ENCODE measurements at places on chromosomes 12 and 14.

DNA sequence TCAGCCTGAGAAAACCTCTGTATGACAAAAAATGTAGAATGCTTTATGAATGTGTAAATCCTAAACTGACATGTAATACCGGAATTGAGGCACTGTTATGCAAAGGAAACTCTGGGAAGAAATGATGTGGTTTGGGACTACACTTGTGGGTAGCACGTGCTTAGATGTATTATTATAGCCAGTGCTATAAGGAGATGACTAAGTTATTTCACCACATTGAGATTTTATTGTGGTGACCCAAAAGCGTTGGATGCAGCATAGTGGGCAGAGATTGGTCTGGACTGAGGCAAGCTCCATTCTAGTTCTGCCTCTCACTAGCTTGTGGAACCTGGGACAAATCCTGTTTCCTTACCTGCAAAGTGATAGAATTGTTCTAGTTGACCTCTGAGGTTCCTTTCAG is 172.2 kb downstream of the SNAPC1 start:
- DNase-seq, result no peak

DNA sequence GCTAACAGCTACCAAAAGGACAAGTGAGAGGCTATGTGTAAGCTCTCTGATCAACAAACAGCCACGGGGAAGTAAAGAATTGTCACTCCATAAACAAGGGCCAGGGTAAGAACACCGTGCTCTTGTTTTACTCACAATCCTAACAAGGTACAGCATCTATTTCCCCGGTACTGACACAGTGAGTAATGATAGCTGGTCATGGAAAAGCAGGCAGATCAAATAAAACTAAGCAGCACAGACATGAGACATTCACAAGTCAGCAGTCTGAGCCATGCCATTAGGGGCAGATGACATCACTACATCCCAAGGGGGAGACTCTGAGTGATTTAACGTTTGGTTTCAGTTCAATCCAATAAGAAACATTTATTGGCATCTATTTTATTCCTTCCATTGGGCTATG is 54.4 kb downstream of the ARL6IP4 start:
- DNase-seq, result no peak

- no peak for DNase-seq
Observed at GRCh38 chr12:109581856-109582255, 8.3 kb downstream of the MVK start.

DNA sequence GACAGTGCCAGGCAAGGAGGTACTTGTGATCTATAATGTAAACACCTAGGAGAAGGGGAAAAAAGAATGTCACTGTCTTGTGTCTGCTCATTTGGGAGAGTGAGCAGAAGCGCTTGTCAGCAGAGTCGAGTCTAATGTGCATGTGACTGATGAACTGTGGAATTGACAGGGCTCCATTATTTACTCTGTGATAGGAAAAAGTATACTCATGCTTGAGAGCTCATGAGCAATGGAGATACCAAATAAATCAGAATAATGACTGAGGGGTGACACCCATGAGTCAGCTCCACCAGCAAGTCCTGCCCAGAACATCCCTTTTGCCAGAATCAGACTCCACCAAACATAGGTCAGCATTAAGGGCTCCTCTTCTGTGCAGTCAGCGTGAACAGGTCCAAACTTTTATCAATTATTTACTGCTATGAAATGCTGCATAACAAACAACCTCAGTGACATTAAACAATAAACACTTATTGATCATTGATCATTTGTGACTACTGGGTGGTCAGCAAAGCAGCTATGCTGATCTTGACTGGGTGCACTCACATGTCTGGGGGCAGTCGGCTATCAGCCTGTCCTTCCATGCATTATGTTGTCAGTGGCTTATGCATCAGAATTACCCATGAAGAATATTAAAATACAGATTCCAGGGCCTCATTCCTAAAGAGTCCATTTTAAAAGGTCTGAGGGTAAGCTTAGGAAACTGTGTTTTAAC is 29.2 kb upstream of the WSCD2 start:
- DNase-seq, result no peak

GRCh38 chr14:88299865-88300530 is 23.1 kb downstream of the KCNK10 start:
- no peak for DNase-seq

DNA sequence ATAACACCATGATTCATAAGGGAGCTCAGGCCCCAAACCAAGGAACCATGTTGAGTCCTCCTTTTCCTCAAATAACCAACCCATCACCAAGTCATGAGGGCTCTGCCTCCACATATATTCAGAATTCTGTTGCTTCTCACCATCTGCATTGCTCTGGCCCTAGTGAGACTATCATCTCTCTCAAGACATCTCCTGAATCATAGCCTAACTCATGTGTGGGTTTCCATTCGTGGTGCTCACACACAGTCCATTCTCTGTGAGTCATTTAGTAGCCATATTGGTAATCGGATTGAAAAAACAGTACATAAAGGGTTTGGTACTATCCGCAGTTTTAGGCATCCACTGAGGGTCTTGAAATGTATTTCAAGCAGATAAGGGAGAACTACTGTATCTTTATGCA is 5.1 kb upstream of the SLC38A2 start:
- DNase-seq, result no peak

- DNase-seq, result no peak
Observed at GRCh38 chr12:73221398-73221797, 949.2 kb downstream of the TRHDE start.

DNA sequence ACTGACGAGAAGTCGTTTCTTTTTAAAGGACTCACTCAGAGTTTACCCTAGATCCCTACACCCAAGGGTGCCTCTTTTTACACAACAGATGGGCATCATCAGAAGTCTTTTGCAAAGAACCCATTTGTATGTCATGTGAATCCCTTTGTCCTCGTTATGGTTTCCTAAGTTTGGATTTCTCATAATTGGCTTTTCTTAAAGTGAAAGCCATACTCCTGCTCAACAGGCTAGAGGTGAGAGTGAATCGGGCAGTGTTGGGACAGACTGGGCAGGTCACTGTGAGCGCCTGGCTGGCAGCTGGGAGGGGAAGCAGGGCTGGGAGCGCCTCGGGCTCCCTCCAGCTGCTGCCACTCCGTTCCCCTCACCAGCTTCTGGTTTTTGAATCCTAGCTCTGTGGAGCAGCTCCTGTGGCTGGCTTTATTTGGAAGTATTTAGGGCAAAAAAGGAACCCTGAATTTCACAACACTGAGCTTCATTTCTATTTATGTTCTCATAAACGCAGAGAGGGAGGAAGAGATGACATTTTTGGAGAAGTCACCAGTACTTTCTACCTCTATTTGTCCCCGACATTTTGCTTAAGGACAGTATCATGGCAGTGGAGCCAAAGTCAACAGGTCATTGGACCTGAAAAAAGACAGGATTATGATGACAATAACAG is 63.8 kb upstream of the ACTN1 start:
- DNase-seq, result no peak

DNA sequence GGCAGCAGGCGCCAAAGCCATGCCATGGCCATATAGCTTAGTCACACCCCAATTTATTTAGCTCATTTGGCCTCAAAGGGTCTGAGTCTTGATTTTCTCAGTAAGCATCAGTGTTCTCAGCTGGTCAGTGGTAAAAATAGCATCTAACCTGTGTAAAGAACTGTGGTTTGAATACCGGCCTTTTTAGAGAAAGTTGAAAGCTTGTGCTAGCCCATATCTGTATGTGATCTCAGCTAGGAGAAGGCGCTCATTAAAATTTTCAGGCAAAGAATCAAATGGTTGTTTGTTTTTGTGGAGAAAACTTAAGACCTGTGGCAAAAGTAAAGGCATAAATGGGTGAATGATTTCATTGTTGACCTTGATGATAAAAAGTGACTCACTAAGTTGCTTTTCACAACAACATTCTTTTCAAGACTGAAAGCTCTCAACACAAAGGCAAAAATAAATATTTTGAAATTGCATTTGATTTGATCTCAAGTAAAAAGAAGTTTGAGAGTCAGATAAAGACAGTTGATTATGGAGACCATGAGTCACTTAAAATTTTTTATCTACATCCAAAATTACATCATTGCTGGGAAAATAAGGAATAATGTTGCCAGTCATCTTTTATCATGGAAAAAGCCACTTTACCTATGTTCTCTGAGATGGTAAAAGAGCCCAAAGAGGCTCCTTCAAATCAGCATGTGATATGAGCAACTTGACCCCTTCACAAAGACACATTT is 128.5 kb upstream of the RGS6 start:
- DNase-seq, result no peak

DNA sequence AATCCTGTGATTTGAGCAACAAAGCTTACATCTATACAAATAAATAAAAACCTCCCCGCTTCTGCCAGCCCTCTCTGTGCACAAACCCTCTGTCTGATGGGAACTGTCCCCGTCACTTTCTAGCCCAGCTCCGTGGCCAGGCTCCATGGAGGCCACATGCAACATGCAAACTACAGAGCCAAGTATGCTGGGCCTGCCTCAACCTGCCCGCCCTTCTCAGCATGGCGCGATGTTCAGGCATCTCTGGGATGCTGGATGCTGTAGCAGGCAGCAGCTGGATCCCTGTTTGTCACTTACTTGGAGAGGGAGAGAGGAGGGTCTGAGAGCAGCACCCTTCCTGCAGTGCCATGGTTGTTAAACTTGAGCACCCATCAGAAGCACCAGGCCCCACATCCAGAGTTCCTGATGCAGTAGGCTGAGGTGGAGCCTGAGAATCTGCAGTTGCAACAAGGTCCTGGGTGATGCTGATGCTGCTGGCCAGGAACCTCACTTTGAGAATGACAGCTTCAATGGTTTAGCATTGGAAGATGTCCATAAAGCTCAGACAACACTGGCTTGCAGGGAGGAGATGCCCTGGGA is 32.4 kb downstream of the CLMN start:
- DNase-seq, result peak; percentile 58

DNA sequence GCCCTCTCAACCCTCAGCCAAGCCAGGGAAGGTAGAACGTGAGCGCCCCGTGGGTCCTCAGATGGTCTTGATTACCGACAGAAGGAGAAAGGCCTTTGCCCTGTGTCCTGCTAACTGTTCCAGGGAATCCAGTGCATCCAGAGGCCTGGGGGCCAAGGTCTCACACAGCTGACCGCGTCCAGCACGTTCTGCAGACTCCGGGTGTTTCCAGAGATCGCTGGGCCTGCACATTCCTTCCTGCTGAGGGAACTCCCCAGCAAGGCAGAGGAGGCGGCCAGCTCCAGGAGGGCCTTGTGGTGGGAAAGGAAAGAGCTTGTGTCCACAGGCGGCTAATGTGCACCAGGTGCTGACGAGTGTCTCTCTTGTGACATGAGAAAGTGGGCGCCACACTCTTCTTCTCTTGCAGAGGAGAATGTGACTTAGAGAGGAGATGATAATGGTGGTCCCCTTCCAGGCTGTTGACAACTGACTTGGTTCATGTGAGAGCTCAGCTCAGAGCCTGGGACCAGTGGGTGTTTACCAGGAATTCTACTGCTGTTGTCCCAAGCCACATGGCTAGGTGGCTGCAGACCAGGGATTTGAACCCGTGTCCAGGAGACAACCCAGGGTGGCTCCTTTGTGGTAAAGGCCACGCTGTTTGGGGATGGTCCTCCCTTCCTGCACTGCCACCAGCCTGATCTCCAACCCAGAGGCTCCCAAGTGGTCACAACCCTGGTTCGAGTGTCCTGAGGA is 46.8 kb upstream of the DLK1 start:
- DNase-seq, result no peak

GRCh38 chr14:103803661-103804060 is 43.7 kb downstream of the PPP1R13B start:
- no peak for DNase-seq

- DNase-seq, result no peak
Observed at GRCh38 chr12:46065412-46066166, 75.2 kb upstream of the SCAF11 start.

GRCh38 chr12:4587108-4587507 is 25.1 kb downstream of the DYRK4 start:
- DNase-seq, result no peak

- DNase-seq, result no peak
Observed at GRCh38 chr12:8658346-8658745, 4.3 kb downstream of the MFAP5 start.

DNA sequence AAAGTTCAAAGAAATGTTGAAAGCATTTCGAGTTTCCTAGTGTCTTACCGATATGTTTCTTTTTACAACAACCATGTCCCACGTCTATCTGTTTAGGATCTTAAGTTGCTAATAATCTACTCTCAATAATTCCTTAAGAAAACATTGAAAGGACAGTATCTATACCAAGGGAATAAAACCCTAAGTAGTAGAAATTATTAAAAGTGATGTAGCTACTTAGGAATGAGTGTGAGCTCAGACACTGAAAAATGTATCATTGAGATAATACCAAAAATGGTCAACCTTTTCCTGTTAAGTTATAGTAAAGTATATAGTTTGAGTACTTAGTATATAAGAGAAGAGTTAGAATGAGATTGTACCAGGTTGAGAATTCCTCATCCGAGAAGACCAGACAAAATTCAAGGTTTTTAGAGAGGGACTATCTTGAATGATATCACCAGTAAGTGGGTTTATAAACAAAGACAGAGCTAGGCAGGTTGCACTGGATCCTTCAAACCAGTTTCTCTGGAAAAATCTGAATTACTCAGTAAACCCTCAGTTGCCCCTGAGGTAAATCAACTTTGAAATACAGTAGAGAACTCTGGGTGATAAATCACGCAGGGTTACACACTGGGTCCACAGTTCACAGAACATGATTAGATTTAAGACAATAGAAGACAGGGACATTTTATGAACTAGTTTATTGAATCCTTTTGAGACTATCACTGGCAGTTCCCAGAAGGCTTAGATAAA is 96.8 kb downstream of the ERGIC2 start:
- no peak for DNase-seq

DNA sequence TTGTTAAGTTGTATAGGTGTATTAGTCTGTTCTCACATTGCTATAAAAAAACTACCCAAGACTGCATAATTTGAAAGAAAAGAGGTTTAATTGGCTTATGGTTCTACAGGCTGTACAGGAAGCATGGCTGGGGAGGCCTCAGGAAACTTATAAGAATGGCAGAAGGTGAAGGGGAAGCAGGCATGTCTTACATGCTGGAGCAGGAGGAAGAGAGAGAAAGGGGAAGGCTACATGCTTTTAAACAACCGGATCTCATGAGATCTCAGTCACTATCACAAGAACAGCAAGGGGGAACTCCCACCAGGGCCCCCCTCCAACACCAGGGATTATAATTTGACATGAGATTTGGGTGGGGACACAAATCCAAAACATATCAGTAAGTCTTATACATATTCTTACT is 60.5 kb upstream of the OR10AD1 start:
- no peak for DNase-seq

- DNase-seq, result no peak
Observed at GRCh38 chr12:103672401-103673119, 85.5 kb downstream of the STAB2 start.
